ENCODE measurements at places on chromosomes 16 and 17. TPM values are rescaled to one million over a fixed set of nuclear protein-coding genes. Genes with fewer than 3 reads are reported as not detected.

KRTAP3-2 gene
- not detected for total RNA-seq

LGALS3BP gene
- total RNA-seq: 269 TPM

PDE6G gene
- 19.8 TPM for total RNA-seq

TP53TG3B gene
- not detected for total RNA-seq

PRKCB gene
- 81.0 TPM for total RNA-seq

CIITA gene
- 21.5 TPM for total RNA-seq

ZG16 gene
- total RNA-seq: not detected

All from activated CD4-positive, alpha-beta T cell treated with anti-CD3 and anti-CD28 coated beads, Interleukin-2, amount 10 ng/mL, durations not matched to agents 7 days and 5 days (primary cell).